ENCODE measurements at places on chromosomes 16 and 17. TPM values are rescaled to one million over a fixed set of nuclear protein-coding genes. Genes with fewer than 3 reads are reported as not detected.

SLC13A2 gene
- total RNA-seq = not detected

DNA sequence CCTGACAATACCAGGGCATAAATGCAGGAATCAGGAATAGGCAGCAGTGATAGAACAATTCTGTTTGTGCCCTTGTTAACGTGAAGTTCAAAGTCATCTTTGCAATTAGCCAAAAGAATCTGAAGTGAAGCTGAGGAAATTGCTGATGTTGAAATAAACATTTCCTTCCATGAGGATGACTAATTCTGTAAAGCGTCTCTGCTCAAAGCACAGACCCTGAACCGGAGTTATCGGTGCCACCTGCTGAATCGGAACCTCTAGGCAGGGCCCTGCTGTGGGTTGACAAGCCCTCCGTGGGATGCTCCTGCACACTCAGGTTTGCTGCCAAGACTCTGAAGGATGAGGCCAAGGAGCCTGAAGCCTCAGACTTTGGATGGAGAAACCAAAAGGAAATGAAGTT lies 37.0 kb upstream of the CDH1 start:
- no peak for DNase-seq

DNA sequence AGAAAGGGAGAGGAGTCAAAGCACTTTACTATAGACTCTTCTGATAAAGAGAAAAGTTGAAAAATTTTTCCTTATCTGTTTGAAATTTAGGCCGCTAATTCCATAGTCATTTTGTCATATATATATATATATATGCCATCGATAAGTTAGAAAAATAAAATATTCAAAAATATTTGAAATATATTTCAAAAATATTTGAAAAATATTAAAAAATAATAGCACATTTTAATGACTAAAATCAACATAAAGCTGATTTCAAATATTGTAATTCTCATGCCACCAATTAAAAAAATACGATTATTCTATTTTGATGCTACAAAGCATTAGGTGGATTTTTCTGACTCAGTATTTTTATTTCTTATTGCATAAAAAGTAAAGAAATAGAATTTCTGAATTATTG lies 87.1 kb downstream of the KIF2B start:
- no peak for DNase-seq

DNA sequence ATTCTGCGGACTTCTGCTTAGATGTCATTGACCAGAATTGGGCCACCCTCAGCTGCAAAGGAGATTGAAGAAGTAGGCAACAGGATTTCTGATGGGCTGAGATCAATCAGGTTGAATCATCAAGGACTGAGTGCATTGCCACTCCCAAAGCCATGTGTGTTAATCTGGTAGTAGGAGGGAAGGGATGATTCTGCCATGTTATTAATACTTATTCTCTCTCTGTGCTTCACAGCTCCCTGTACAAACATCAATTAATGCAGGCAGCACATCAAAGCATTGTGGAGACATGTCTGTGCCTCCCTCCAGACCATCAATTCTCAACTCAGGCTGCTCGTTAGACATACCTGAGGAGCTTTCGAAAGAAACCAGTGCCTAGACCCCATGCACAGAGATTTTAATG lies 11.6 kb downstream of the LRRC3C start:
- no peak for DNase-seq

DNA sequence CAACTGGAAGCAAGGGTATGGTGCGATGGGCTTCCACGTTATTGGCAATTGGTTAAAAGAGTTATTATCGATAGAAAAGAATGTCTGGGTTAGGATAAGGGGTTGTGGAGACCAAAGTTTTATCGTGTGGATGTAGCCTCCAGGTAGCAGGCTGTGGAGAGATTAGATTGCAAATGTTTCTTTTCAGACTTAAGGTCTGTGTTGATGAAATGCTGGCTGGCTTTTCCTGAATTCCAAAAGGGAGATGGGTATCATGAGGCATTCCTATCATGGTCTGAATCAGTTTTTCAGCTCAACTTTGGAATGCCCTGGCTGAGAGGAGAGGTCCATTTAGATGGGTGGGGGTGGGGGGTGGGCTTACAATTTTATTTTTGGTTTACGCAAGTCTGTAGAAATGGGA lies 395.0 kb upstream of the RBFOX1 start:
- no peak for DNase-seq

Measured in activated T-cell treated with anti-CD3 and anti-CD28 coated beads, Interleukin-2, amount 50 U/mL, for 4 hours (primary cell).